ENCODE measurements at places on chromosomes 12 and 14.

- DNase-seq: no peak
These were observed 25.4 kb upstream of the TESC start for GRCh38 chr12:117124421-117125271.

DNA sequence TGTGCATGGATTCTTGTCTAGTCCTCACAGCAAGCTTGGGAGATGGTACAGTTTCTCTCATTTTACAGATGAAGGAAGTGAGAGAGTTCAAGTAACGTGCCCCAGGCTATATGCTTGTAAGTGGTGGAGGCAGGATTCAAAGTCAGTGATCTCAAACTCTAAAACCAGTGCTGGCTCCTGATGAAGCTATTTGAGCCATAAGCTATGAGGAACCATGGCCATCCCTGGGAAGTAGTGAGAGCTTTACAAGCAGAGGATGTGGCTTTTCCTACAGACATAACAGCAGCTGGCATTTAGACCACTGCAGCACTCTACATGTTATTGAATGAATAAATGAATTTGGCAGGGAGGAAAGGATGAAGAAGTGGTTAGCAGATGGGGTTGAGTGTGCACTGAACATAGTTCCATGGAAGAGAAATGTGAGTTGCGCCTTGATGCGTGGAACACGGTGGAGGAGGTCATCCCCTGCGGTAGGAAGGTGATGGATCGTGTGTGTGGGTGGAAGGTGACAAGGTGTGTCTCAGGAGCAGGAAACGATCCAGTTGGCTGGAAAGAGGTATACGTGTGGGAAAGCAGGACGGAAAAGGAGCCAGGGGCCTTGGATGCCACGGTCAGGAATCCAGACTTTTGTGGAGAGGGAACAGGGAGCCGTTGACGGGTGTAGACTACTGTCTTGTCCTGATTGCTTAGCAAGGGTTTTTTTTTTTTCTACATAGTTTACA lies 65.2 kb downstream of the RFX4 start:
- DNase-seq: no peak

- DNase-seq: no peak
These were observed 14.0 kb downstream of the CCER1 start for GRCh38 chr12:90940872-90941499.

DNA sequence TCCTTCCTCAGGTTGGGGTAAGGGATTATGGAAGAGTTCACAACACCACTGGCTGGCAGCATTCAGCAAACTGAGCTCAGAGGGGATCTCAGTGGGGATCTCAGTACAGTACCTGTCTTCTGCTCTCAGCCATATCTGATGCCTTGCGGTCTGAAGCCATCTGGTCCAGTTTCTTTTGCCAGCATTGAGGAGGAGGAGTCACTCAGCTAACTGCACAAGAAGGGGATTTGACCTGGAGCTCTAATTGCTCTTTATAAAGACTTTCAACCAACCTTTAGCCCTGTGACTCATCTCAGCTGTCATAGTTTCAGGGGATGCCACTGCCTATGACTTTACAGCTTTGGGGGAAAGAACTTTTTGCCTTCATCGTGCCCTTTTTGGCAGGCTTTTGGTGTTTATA lies 44.9 kb downstream of the JKAMP start:
- no peak for DNase-seq

DNA sequence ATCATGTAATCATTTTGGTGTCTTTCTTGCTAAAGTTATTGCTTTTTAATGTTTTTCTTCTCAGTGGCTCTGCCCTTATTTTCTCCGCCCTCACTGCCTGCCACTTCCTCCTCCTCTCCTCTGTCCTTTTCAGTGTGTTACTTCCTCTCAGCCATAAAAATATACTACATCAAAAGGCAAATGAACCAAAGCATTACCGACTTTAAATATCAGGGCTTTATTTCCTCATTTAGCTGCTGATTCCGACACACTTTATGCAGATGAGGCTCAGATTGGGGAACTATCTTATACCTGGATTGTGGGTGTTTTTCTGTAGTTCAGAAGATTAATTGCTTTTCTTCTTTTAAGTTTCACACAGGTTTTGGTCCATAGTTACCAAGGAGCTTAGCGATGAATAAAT lies 118.1 kb downstream of the CMAS start:
- DNase-seq: no peak

DNA sequence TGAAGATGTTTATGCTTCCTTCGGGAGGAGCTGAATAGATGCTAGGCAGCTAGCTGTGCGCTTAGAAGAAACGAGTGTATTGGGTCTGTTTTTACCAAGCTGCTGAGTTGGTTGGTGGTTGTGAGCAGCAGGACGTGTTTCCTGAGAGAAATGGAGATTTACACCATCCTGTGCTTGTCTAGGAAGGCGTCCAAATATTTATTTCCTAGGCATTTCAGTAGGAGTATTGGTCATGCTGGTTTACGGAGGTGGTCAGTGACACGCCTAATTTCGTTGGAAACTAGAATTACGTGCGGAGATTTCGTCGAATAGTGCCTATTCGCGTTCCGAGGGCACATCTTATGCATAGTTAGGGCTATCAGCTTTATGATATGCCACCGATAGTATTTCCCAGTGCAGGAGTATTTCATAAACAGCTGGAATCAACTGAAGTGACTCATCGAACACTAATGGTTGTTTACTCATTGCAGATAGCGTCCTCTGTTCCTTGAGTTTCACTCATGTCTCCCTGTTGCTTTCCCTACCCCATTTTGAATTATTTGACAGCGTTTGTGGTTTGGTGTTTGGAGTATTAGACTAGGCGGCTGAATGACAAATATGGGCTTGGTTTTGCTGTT lies 780 bp downstream of the TBC1D15 start:
- no peak for DNase-seq

- DNase-seq: no peak
These were observed 8.3 kb downstream of the LAG3 start for GRCh38 chr12:6780573-6780972.

DNA sequence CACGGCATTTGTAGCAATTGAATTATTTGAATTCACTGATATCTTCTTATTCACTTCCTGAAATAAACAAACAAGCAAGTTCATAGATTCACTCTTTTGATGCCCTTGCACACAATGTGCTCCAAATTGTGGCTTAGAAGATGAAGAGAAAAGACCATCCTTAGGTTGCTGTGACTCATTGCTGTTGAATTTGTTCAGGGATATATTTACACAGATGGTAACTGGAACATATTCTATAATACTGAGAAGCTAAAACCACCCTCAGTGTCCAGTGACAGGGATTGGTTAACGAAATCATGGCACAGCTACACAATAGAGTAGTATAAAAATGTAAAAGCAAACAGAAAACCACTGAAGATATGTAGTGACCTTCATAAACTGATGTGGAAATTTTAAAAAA lies 3.1 kb downstream of the PRB4 start:
- DNase-seq: no peak

GRCh38 chr14:91373591-91374254 lies 43.9 kb downstream of the CCDC88C start:
- peak; percentile 31 for DNase-seq

DNA sequence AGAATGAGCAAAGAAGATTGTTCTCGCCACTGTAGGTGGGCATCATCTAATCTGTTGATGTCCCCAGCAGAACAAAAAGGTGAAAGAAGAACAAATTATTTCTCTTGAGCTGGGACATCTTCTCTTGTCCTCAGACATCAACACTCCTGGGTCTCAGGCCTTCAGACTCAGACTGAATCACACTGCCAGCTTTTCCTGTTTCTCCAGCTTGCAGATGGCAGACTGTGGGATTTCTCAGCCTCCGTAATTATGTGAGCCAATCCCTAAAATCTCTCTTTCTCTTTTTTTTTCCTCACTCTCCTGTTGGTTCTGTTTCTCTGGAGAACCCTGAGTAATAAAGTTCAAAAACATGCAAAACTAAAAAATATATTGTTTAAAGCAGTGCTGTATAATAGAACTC lies 3.7 kb upstream of the TMPRSS12 start:
- no peak for DNase-seq

DNA sequence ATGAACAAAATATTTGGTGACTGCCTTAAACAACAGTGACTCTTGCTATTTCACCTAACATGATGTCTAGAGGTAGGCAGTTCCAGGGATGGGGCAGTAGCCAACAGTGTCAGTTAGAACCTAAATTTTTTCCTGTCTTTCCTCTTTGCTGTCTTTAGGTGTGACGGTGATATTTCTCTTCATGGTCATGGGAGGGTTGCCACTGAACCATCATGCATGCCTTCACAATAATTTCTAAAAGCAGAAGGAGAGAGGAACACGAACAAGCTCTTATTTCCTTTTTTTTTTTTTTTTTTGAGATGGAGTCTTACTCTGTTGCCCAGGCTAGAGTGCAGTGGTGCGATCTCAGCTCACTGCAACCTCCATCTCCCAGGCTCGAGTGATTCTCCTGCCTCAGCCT lies 2.4 kb downstream of the CCDC63 start:
- DNase-seq: no peak

GRCh38 chr14:33184587-33184986 lies 245.9 kb downstream of the NPAS3 start:
- peak; percentile 38 for DNase-seq

GRCh38 chr12:119869720-119870119 lies 7.4 kb downstream of the CIT start:
- no peak for DNase-seq

DNA sequence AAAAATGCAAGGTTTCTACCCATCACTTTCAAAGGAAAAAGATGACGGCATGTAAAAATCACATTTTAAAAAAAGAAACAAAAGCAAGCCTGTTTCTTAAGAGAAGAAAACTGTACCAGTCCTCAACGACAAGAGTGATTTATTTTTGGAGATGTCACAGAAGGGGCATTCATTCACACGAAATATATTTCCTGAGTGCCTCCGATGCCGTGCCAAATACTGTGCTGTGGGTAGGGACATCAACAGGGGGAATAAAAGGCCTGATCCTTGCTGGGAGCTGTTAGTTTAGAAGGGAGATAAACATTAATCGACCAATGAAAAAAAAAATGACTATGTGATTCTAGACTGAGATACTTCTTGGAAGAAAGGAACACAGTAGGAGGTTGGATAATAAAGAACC lies 297.5 kb upstream of the SOX5 start:
- DNase-seq: no peak

- DNase-seq: peak; percentile 66
These were observed 150.8 kb upstream of the FSCB start for GRCh38 chr14:44657696-44658388.

GRCh38 chr14:56322531-56322930 lies 204.3 kb downstream of the PELI2 start:
- DNase-seq: no peak

DNA sequence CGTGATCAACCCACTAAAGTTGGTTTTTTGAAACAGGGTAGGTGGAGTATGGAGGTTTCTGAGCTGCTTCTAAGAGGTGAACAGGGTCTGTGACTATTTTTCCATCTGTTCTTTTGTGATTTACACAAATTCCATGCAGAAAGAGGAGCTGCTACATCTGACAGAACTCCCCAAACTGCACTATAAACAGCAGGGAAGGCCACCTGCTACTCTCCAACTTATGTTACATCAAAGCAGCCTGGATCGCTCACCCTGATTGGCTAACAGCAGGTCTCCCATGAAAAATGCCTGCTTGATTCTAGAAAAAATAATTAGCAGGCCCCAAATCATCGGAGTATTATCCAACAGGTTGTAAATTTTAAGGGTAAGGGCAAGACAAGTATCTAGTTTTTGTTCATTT lies 282.9 kb upstream of the FLRT2 start:
- DNase-seq: no peak

- DNase-seq: no peak
These were observed 35.6 kb downstream of the GNS start for GRCh38 chr12:64723630-64724029.

GRCh38 chr14:32702562-32702961 lies 236.1 kb upstream of the NPAS3 start:
- DNase-seq: no peak

DNA sequence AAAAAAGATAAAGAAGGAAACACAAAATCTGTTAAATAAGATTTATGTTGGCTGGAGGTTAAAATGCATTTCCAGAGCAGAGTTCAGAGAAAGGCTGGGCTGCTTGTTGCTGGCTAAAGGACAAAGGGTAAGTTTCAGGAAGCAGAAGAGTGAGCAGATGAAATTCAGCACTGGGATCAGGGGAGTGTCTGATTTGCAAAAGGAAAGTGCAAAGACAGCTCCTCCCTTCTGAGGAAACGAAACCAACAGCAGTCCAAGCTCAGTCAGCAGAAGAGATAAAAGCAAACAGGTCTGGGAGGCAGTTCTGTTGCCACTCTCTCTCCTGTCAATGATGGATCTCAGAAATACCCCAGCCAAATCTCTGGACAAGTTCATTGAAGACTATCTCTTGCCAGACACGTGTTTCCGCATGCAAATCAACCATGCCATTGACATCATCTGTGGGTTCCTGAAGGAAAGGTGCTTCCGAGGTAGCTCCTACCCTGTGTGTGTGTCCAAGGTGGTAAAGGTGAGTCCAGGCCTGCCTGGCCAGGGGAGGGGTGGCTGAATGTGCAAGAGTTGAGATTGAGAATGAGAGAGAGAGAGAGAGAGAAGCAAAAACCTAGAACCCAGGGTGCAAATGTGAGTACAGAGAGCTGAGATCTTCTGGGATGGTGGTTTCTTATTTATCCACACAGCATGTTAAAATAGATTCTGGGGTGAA lies at the start of gene OAS1:
OAS1 (plus strand) TSS at position 251 of the 703 bp plus-strand sequence; CDS start at position 329, 78 bp downstream.
- DNase-seq: no peak

- DNase-seq: no peak
These were observed 107.1 kb downstream of the NPAS3 start for GRCh38 chr14:33045760-33046159.

DNA sequence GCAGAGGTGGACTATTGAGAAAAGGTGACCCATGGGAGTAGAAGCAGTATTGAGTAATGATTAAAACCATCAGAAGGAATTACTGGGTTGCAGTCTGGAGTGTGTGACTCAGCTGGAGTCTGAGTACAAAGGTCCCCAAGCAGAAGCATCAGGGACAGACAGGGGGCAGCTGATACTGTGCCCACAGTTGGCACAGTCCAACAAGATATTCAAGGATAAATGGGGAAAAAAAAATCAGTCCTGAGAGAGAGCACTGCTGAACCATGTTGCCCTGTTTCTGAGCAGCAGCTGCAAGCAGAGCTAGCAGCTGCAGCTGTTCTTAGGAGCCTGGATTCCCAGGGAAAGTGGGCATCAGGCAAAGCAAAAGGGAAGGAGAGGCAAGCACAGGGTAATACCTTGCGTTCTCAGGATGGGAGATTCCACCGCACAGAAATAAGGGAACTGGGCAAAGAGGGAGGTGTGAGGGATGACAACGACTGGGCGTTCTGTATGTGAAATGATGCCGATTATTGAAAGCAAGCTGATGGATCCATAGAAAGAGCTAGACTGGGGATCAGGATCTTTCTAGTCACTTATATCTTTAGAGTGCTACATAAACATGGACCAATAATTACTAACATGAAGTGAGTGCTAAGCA lies 17.7 kb downstream of the NEUROD4 start:
- no peak for DNase-seq

- no peak for DNase-seq
These were observed 2.8 kb upstream of the DHH start for GRCh38 chr12:49097381-49097780.

DNA sequence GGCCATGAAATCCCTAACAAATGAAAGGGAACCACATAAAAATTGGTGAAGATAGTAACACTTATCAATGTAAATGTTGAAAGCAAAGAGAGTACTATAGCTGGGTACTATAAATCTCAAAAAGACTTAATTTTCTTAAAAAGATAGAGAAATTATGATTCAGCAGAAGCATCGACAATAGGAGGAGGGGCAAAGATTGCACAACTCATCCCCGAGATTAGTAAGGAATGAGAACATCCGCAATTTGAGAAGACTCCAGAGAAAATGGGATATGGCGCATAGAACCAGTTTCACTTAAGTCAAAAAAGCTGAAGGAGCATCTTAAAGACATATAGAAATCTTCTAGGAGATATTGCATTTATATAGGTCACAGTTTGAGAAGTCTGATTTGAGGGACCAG lies 220.2 kb upstream of the SLC16A7 start:
- no peak for DNase-seq

All from NCI-H1092 (cell line).